Dorsolateral prefrontal cortex (tissue), 122 donors: ENCODE measurements at places on chromosomes 16 and 17. TPM values are rescaled to one million over a fixed set of nuclear protein-coding genes. Genes with fewer than 3 reads are reported as not detected.

Gene CRYM
- total RNA-seq = 98.9 TPM

GRCh38 chr17:72829883-72830282 is 262.6 kb downstream of the SLC39A11 start:
- DNase-seq = no peak

Gene ABCA10
- 22.4 TPM for total RNA-seq

GRCh38 chr16:87800497-87800896 is 34.7 kb upstream of the KLHDC4 start:
- no peak for DNase-seq

Gene TBC1D26
- total RNA-seq = 4.4 TPM

Gene CCL4
- not detected for total RNA-seq

DNA sequence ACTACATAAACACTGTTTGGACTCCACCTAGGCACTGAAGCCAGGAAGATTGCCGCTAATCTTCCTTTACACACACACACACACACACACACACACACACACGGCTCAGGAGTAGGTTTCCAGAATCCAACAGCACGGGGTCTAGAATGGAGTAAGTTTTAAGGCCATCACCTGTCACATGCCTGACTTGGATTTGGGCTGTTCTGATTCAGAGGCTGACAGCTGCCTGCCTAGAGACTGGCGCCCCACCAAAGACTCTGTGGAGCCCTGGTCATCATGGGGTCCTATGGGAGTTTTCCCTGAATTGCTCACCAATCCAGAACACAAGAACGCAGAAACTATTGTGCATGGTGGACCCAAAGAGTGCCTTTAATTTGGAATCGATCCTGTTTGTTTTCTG is 10.9 kb downstream of the CDRT4 start:
- no peak for DNase-seq

DNA sequence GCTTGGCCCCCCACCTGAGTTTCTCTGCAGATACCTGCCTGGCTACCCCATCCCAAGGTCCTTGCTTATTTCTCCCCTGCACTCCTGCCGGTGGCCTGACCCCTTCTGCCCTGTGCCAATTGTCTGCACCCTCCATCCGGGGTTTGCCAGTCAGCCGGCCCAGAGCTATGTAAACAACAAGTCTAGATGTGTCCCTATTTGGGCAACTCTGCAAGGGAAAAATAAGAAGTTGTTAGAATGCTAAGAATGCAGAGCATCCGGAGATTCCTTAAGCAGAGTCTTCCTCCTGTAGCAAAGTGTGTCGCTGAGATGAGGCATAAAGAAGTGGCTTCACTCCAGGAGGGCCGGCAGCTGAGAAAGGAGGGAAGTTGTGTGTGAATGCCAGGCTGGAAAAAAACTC is 46.6 kb downstream of the RGS9 start:
- DNase-seq = peak; percentile 26

DNA sequence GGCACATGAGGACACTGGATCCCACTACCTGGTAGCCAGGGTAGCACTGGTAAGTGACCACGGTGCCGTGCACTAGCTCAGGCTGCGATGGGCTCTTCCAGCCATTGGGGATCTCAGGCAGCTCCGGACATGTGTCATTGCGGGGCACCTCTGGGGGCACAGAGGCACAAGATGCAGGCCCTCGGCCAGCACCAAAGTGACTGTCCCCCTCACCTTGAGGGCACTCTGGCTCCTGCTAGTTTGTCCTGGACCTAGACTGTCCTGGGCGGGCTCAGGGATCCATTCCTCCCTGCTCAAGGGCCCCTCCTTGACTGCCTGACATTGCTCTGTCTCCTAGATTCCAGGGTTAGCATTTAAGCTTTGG is 6.7 kb upstream of the PHF12 start:
- DNase-seq = no peak

Gene RNF43
- 3.3 TPM for total RNA-seq

Gene GNG13
- total RNA-seq = 9.2 TPM

DNA sequence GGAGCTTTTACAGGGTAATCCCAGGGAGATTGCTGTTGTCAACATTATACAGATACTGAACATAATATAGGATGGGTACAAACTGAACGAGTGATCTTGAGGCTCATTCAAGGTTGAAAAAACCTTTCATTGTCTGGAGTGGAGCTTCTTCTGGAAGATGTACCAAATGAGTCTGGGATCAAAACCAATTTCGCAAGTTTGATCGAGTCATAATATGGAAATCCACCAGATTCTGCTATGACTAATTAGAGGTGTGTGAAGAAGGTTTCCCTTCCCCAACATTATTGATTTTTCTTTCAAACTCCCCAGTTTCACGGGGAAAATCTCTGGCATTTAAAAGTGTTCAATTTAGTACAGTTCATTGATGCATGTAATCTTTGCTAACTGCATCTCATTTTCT is 324.1 kb downstream of the ZFHX3 start:
- DNase-seq = no peak

Gene TEX19
- total RNA-seq = not detected

DNA sequence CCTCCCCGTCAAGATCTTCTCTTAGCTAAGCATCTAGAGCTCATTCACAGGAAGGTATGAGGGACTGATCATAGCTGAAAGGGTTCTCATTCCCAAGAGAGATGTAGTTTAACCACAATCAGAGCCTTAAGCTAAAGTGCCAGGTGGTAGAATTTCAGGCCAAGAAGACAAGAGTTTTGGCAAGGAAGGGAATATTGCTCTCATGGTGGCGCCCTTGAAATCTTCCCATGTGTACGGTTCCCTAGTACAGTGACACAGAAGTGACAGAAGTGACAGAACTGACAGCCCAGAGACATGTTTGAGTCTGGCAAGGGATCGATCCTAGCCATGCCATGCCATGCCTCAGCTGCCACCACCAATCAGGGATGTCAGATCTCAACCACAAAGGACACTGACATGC is 2.5 kb downstream of the GRIN2C start:
- no peak for DNase-seq

- DNase-seq = no peak
These were observed 259.9 kb downstream of the SOX9 start for GRCh38 chr17:72380737-72381136.

Gene HOXB8
- not detected for total RNA-seq

GRCh38 chr17:17749025-17749772 is 67.9 kb downstream of the RAI1 start:
- DNase-seq = no peak

DNA sequence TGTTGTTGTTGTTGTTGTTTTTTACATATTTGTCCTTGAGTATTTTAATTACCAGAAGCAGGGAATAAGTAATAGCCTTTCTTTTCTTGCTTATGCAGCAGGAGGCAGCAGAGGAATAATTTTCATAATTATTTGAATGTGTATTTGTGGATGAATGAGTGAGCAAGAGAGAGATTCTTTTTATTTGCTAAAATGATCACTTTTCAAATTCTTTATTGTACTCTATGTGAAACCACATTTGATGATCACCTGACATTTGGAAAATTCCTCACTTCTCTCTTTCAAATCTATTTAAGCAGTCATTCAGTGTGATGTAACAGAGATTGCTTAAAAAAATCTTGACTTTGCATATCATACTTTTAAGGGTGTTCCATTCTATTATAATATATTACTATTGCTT is 223.6 kb downstream of the BCAS3 start:
- DNase-seq = no peak

GRCh38 chr17:75153780-75154194 is 525 bp downstream of the JPT1 start:
- peak; percentile 43 for DNase-seq

DNA sequence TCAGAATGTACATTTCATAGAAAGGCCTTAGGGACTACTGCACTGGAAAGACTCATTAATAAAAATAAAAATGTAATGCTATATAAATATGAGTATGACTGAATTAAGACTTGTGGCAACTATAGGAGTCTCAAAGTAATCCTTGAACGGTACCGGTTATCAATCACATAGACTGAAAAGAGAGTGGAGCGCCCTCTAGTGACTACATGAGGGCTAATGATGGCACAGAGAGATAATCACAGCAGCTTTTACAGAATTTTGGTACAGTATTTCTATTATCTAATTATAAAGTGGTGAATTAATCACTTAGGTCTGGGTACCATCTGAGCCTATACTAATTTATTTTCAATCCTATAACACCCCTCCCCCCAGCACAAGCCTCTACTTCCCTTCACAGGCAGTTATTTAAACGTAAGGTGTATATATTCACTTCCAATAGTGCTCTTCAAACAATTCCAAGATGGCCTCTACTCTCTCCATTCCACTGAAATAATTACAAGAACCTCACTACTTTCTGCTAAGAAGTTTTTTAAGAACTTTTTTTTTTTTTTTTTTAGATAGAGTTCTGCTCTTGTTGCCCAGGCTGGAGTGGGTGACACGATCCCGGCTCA is 40.7 kb upstream of the ANKFY1 start:
- no peak for DNase-seq

Gene SLC52A1
- total RNA-seq = not detected

Gene SCGB1C2
- total RNA-seq = not detected

Gene SREBF1
- total RNA-seq = 121 TPM

- DNase-seq = no peak
These were observed 473.9 kb downstream of the TOX3 start for GRCh38 chr16:52073024-52073423.

GRCh38 chr17:4098521-4099209 is 44.2 kb downstream of the ZZEF1 start:
- no peak for DNase-seq

- DNase-seq = no peak
These were observed 166.0 kb downstream of the PHKB start for GRCh38 chr16:47627085-47627639.

Gene CCL7
- not detected for total RNA-seq

- DNase-seq = no peak
These were observed 32.9 kb downstream of the MAPT start for GRCh38 chr17:45927247-45927646.

DNA sequence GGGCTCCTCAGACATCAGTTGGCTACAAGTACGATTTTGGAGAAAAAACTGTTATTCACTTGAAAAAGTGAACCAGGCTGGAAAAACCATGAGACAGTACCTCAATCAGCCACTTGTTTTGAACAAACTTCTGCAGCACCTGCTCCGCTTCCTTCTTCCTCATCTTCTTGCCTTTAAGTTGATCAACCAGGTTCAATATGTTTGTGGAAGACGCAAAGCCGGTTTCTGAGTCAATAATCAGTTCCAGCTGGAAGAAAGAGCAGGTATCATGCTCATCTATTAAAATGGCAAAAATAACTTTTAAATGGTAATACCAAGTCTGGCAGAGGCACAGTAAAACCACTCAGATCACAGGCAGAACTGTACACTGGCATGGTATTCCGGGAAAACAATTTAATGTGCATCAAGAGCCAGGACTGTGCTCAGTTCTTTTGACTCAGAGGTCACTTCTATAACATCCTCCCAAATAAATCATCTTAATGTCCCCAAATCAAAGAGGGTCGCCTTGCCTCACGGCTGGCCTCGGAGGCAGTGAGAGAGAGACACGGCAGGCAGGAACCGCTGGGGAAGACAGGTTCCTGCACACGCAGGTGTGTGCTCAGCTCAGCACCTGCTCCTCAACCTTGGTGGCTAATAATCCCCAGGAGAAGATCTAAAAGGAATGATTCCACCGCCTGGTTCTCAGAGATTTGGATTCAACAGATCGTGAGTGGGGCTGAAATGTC is 29.7 kb downstream of the KDM8 start:
- DNase-seq = no peak

GRCh38 chr17:50188921-50189549 is 12.4 kb downstream of the COL1A1 start:
- no peak for DNase-seq

Gene CCDC182
- not detected for total RNA-seq

- no peak for DNase-seq
These were observed 145.2 kb downstream of the PMP22 start for GRCh38 chr17:15119968-15120367.

Gene CCL1
- not detected for total RNA-seq

DNA sequence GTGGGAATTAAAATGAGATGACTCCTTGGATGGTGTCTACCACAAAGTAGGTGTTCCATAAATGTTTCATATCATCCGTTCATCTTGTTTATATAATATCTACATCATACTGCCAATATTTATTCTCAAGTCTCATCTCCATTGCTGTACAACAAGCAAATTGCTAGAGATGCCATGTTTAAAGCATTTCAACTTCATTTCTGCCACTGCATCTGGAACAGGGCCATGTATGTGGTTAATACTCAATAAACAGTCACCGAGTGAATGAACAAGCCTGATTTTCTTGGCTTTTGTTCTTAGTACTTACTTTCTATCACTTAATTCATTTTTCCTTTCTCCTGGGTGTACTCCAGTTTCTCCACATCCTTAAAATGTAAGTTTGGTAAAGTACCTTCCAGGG is 107.6 kb downstream of the KCNJ2 start:
- no peak for DNase-seq

DNA sequence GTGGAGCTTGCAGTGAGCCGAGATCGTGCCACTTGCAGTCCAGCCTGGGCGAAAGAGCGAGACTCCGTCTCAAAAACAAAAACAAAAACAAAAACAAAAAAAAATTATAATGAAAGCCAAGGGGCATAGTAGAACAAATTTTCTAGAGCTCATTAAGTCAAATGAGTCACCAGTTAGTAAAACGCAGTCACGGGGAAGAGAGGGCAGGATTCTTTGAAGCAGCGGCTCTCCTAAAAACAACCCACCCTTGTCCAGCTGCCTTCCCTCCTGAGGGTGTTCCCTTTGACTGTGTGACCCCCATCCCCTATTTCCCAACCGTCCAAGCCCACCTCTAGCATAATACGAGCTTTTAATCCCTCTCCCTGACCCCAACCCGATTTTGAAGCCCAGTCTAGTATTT is 44.1 kb upstream of the STH start:
- no peak for DNase-seq

Gene TPSB2
- total RNA-seq = not detected

Gene CACNA1H
- total RNA-seq = 4.9 TPM

Gene SLC16A3
- total RNA-seq = 20.6 TPM

- no peak for DNase-seq
These were observed 52.7 kb downstream of the CENPV start for GRCh38 chr17:16300554-16300953.

- no peak for DNase-seq
These were observed 3.9 kb downstream of the STAT5B start for GRCh38 chr17:42272162-42272907.

- DNase-seq = no peak
These were observed 202.3 kb downstream of the KATNIP start for GRCh38 chr16:27752241-27752640.

Gene SBK1
- total RNA-seq = 23.0 TPM

GRCh38 chr16:48536614-48537200 is 73.3 kb downstream of the N4BP1 start:
- no peak for DNase-seq

- DNase-seq = no peak
These were observed 1.3 kb upstream of the TUBB3 start for GRCh38 chr16:89921702-89922476.

DNA sequence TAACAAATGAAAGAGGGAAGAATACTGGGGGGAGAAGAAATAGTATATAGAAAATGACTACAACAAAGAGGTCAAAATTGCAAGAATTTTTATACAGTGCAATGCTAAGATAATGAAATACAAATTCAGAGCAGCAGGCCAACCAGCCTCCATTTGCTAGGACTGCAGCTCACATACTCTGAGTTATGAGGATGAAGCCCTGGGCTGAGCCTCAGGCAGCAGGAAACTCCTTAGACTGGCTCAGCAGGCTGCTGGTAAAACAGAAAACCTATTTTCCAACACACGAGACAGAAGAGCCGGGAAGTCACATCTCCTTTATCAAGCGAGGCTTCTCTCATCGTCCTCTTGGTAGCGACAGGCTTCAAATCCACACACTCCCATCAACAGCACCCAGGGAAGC is 296.5 kb downstream of the SLC39A11 start:
- no peak for DNase-seq

Gene CDRT15
- not detected for total RNA-seq

Gene CHST6
- total RNA-seq = 15.2 TPM

Gene GP2
- total RNA-seq = not detected
